GM13977 (cell line): ENCODE measurements at places on chromosomes 1 and 21.

GRCh38 chr1:73783352-73783751, 414.6 kb downstream of the LRRIQ3 start:
- no peak for DNase-seq

DNA sequence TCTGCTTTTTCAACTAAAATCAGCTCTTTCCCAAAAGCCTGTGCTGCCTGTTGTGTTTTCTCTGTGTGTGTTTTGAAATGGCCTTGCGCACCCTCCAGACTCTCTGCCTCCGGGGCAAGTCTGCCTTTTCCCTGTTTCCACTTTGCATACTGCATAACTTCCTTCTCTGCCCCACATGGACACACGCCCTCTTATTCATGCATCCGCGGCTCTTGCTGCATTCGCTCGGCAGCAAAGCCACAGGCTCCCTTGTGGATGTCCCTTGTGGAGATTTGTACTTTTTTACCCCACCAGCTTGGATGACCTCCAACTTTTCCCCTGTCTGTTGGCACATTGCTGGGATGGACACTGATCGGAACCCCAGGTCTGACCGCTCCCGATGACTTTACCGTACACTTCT, 147.6 kb downstream of the ADSS2 start:
- no peak for DNase-seq

DNA sequence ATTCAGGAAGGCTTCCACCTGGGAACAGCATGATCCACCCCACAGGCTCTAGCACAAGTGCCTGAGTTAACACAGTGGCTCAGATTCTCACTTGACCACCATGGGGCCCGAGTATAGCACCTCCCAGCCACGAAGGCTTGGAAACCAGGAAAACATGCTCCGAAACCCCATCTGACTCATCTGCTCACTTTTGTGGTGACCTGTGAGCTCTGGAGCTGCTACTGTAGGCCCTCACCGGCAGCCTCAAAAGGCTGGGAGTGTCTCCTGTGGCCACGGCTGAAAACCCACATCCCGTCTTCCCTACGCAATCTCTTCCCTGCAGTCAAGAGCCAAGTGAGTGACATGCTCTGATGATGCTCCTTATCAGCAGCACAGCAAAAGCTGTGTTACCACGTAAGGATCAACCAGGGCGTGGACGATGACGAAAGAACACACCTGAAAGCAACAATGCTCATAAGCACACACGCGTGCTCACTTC, 81.4 kb downstream of the TGFBR3 start:
- DNase-seq: no peak

- DNase-seq: no peak
Measured at GRCh38 chr1:36367798-36368197, 17.9 kb downstream of the STK40 start.

- no peak for DNase-seq
Measured at GRCh38 chr1:59765011-59765730, 49.6 kb upstream of the HOOK1 start.

DNA sequence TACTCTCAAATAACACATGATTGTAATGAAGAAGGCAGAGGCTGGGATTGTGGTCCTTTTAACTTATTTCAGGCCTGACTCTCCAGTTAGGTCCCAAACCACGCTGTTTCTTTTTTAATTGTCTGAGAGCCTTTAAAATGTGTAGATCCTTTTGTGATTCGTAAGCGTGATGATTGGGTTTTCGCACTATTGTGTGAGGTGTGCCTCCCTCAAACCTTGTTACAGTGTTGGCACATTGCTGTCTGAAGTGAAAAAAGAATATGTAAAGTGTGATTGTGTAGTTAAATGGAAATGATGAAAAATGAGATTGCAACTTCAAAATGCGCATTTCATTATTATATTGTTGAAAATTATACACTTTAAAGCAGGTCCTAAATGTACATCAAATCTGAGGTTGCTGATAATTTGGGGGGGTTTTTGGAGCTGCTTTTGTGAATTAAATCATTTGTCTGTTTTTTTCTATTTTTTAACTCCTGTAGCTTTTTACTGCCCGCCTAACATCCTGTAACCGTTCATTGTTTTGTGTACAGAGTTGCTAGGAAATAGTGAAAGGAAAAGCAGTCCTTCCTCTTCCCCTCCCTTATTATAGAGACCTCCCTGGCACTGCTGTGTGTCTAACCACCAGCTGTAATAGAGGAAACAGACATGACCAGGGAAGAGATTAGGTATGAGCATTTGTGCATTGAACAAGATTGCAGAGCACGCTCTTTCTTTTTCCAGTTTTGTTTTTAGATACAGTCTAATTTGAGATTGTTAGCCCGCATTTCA, 43.3 kb downstream of the IARS2 start:
- DNase-seq: no peak

- no peak for DNase-seq
Measured at GRCh38 chr1:181391301-181391900, 91.9 kb upstream of the CACNA1E start.

DNA sequence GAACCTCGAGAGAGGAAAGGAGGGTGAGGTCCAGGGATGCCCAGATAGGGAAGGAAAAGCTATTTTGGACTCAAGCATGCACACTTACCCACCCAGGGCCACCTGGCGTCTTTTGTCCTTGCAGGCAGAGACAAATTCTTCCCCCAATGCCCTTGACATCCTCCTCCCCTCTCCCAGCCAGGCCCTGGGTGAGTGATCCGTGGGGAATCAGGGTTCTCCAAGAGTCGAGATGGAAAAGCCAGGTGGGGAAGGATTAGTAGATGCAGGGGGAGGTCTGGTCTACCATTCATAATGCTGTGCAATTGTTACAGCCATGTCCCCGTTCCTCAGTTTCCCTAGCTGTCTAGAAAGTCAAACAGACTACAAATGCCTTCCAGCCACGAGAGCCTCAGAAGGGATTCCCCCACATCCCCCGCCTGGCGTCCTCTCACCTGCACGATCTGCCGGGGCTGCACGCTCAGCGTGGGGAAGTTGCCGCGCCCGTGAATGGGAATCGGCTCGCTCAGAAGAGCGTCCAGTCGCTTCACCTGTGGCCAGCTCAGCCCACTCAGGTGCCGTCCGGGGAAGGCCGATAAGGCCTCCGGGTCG, 580 bp downstream of the TENT5B start:
- DNase-seq: no peak

- DNase-seq: no peak
Measured at GRCh38 chr1:183920651-183921050, 115.7 kb downstream of the RGL1 start.

DNA sequence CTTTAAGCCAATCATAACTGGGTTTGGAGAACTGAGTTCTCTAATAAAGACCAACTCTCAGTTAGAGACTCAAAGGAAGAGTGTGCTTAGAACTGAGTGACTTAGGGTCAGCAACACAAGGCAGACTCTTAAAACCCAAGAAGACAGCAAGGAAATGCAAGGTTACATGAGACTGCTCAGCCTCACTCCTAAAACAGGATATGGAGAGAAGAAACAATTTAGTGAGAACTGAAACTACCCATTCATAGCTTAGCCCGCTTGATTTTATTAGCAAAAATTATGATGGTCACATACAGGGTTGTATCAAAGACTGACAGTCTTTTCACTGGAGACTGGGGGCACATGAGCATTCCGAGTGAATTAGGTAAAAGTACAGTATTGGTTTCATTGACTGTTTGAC, 78.9 kb upstream of the DMRTA2 start:
- no peak for DNase-seq

GRCh38 chr21:39537571-39537970, 75.2 kb upstream of the B3GALT5 start:
- DNase-seq: no peak

- DNase-seq: no peak
Measured at GRCh38 chr1:53913352-53914033, 19.5 kb downstream of the DIO1 start.

GRCh38 chr1:155529109-155529508, 33.5 kb downstream of the ASH1L start:
- DNase-seq: no peak

DNA sequence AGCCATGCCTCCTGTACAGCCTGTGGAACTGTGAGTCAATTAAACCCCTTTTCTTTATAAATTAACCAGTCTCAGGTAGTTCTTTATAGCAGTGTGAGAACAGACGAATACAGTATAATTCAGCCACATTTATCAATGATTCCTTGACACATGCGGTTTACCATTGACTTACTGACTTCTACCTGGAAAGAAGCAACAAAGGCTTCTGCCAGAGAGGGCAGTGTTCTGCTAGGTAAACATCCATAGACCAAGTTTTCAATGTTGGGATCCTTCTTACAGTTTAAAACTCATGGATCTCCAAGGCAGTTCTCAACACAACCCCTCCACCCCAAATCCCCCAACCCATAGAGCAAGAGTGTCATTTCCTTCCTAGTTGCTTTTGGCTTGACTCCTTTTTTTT, 150.6 kb downstream of the ZNF648 start:
- DNase-seq: no peak

- peak; percentile 86 for DNase-seq
Measured at GRCh38 chr21:36747815-36748383, 49.0 kb downstream of the SIM2 start.

- no peak for DNase-seq
Measured at GRCh38 chr1:234617131-234617985, 7.4 kb upstream of the IRF2BP2 start.

DNA sequence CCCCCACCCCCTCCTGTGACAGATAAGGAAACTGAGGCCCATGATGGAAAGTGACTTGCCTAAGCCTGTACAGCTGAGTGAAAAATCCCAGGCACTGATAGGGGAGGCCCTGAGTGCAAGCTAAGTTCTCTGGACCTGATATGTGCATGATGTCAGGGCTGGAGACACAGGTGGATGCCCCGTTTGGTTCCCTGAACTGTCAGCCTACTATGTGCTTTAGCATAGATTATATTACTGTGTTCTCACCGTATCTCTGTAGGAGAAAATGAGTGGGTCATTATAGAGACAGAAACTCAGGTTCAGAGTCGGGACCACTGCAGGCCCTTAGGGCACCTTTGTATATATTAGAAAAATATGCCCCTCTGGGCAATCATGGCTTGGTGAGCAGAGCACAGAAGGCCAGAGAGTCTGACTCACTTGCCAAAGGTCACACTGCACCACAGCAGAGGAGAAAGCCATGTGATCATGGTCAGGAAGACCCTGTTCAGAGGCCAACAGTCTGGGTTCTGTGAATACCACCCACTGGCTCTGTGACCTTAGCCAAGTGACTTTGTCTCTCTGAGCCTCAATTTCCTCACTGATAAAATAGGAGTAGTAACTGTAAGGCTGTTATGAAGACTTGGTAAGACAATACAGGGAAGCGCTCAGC, 145.8 kb upstream of the WNT4 start:
- no peak for DNase-seq

- DNase-seq: no peak
Measured at GRCh38 chr1:156805766-156806511, 10.7 kb downstream of the SH2D2A start.

GRCh38 chr1:214014730-214015129, 27.0 kb downstream of the PROX1 start:
- no peak for DNase-seq

DNA sequence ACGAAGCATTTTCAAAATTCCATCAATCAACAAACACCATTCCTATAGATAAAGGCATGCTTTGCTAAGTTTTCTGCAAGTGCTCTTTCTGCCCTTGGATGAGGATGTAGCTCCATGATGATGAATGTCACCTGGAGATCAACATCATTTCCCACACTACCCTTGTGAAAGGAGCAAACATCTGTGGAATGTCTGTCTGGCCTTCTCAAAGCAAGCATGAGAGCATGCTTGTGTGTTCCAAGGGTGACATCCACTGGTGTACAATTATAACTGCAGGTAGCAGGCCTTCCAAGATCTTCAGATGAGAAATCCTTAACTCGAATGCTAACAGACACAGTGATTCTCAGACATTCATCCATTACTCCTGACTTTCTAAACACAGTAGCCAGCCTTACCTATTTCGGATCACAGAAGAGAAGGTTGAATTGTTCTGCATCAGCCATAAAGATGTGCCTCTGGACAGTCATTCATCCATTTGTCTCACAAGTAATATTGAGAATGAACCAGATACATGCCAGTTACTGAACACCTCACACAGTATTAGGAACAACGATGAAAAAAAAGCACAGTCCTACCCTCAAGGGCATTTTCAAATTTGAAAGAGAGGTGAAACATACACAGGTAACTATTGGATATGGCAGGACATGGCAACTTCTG, 162.4 kb downstream of the TPR start:
- peak; percentile 61 for DNase-seq

DNA sequence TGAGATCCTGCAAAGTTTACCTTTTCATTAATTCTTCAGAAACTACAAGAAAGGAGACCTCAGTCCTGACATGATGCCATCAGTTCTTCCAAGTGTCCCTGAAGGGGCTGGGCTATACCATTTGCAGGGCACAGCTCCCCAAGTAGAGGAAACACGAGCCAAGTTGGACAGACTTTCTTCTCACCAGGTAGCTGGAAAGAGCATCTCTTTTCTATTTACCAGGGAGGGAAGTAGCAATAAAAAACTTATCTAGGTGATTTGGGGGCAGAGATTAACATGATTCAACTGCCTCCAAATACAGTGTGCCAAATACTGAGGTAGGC, 103.9 kb upstream of the KCND3 start:
- no peak for DNase-seq

DNA sequence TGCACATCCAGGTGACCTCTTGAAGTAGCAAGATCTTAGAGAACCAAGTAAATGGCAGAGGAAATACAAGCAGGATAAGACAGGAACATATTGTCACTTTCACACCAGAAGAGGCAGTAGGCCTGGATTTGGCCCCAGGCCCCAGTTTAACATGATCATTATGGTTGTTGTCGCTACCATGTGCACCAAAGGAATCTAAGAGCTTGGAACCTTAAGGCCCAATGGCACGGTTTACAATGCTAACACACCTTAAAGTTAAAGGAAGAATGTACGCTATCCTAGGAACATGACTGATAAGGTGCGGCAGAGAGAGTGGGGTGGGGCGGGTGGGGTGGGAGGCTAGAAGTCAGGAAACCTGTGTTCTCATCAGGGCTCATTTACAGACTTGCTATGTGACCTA, 147.5 kb downstream of the ROR1 start:
- DNase-seq: no peak

GRCh38 chr1:226216056-226216455, 7.4 kb upstream of the MIXL1 start:
- DNase-seq: no peak

GRCh38 chr1:165849353-165850133, 22.1 kb downstream of the UCK2 start:
- no peak for DNase-seq

DNA sequence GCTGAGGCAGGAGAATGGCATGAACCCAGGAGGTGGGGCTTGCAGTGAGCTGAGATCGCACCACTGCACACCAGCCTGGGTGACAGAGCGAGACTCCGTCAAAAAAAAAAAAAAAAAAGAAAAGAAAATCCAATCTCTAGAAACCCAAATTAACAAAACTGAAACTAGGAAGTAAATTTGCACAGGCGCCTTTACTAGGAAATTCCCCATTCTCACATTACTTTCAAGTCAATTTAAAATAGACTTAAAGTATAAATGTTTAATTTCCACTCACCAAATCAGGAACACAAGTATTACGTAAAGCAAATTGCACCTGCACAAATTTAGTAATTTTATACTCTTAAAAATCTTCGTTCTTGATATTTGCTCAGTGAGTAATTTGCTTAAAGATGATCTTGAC, 67.8 kb upstream of the BCAR3 start:
- DNase-seq: no peak
